ENCODE measurements at places on chromosomes 7 and 10.
A peak's percentile ranks its signal among the peaks of the same experiment; 100 is the strongest.

DNA sequence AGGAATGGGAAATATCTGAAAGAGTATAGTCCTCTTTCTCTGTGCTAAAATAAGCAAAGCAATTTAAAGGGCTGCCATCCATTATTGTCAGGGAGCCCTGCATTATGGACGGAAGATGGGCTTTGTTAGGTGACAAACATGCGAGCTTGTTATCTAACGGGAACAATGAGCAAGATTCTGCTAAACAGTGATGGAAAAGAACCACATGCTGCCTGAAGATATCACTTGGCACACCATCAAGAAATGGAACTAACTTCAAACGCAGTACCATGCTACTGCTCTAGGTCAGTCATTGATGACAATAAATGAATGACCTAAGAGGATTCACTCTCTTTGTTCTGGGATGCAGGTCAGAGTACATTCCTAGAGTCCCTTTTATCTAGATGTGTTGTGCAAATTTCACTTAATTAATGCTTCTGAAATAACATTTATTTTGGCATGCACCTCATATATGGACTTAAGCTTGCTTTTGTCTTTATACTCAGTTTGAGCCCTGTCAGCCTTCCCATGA lies 175.7 kb upstream of the PTN start:
- no peak overlapping the region for H3K27ac ChIP-seq
- H3K4me3 ChIP-seq: no peak overlapping the region
- no peaks in the 10 kb centered on the region for H3K27me3 ChIP-seq

DNA sequence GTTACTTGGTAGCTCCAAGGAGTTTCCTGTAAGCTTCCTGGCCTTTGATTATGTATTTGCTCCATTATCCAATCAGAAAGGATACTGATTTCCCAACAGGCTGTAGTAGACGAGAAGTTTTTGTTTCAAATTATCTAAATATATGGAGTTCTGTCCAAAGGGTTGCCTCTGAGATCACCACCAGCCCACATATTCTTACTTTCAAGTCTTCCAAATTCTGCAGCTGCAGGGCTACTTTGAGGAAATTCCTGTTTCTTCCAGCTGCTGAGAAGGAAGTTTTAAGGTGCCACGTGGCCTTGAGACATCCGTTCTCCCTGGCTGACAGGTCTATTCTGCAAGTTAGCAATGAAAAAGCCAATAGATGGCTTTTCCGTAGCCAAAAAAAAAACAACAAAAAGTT lies 286.0 kb downstream of the TWIST1 start:
- no peaks in the 10 kb centered on the region for H3K4me1 ChIP-seq
- peak; percentile 31 for DNase-seq
- H3K36me3 ChIP-seq: no peaks in the 10 kb centered on the region
- no peak overlapping the region for H3K27ac ChIP-seq
- H3K4me3 ChIP-seq: no peak overlapping the region
- no peaks in the 10 kb centered on the region for H3K27me3 ChIP-seq

DNA sequence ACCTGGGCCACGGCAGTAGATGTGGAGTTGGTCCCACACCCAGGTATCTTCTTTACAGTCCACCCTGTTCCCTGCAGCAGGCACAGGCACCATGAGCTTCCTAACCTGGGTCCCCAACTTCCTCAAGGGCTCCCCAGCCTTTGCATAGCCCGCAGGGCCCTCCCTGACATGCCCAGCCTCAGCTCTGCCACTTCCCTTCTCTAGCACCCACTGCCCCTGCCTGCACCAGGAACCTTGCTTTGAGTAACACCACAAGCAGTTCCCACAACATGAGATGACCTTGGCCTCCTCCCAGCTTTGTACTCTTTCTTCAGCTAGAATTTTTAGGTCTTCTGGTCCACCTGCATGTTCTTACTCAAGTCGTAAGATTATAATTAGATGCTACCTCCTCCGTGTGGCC lies 92.2 kb upstream of the ZPBP start:
- no peak overlapping the region for H3K4me3 ChIP-seq
- H3K36me3 ChIP-seq: no peaks in the 10 kb centered on the region
- no peak overlapping the region for H3K27ac ChIP-seq
- DNase-seq: no peak
- H3K4me1 ChIP-seq: no peaks in the 10 kb centered on the region
- H3K27me3 ChIP-seq: no peaks in the 10 kb centered on the region

DNA sequence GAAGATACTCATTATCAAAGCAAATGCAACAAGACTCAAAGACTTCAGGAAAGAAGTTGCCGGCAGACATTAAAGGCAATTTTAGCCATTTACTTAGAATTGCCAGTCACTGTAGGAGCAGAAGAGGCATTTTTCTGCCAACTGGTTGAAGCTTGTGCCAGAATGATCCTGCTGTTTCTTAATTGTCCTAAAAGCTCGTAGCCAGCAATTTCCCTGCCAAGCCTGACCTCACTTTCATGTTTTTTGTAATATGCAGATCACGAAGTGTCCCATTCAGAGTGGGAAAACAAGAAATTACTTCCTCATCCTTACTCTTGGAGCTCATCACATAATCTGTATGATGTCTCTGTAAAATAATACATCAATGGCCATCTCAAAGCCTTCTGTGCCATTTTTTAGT lies 130.9 kb upstream of the ANKRD1 start:
- no peaks in the 10 kb centered on the region for H3K27me3 ChIP-seq
- no peaks in the 10 kb centered on the region for H3K4me1 ChIP-seq
- no peak overlapping the region for H3K27ac ChIP-seq
- DNase-seq: no peak
- H3K4me3 ChIP-seq: no peak overlapping the region
- no peaks in the 10 kb centered on the region for H3K36me3 ChIP-seq

DNA sequence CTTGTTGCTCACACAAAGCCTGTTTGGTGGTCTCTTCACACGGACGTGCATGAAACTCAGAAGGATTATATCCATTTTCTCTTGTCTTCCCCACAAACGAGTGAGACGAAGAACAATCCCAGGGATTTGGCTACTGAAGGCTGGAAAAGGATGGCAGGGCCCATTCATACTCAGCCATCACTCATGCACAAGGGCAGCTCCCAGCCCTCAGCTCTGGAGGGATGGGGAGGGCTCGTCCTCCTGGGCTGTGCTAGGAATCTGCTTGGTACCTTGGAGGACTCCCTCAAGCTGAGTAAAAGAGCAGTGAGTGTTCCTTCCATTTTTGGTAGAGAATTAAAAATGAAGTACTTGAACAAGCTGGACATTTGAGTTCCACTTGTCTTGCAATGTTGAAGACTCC lies 33.2 kb upstream of the RAB18 start:
- no peaks in the 10 kb centered on the region for H3K27me3 ChIP-seq
- no peaks in the 10 kb centered on the region for H3K36me3 ChIP-seq
- H3K27ac ChIP-seq: no peak overlapping the region
- H3K4me3 ChIP-seq: no peak overlapping the region
- DNase-seq: no peak

DNA sequence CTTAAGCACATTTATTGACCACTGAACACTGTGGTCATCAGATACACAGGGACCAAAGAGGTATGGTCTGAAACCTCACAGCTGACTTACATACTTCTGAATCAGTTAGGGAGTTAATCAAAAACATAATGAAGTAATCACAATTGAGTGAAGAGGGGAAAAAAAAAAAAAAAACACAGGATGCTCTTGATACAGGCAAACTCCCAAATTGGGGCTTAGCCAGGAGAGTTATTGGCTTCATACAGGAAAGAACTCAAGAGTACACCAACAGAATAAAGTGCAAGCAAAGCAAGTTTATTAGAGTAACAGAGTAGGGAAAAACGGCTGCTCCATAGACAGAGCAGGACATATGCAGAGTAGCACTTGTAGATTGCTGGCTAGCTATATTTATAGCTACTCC lies 917.0 kb downstream of the CNTNAP2 start:
- no peaks in the 10 kb centered on the region for H3K27me3 ChIP-seq
- no peak overlapping the region for H3K27ac ChIP-seq
- H3K36me3 ChIP-seq: no peaks in the 10 kb centered on the region
- H3K4me1 ChIP-seq: no peaks in the 10 kb centered on the region
- no peak overlapping the region for H3K4me3 ChIP-seq
- peak; percentile 41 for DNase-seq

GRCh38 chr10:13739183-13739582 lies 152.4 kb downstream of the PRPF18 start:
- no peak for DNase-seq
- H3K27me3 ChIP-seq: no peaks in the 10 kb centered on the region
- H3K4me3 ChIP-seq: no peak overlapping the region

GRCh38 chr10:3728563-3728962 lies 56.4 kb downstream of the KLF6 start:
- no peak for DNase-seq
- no peaks in the 10 kb centered on the region for H3K36me3 ChIP-seq
- H3K27ac ChIP-seq: no peak overlapping the region
- no peaks in the 10 kb centered on the region for H3K4me1 ChIP-seq

DNA sequence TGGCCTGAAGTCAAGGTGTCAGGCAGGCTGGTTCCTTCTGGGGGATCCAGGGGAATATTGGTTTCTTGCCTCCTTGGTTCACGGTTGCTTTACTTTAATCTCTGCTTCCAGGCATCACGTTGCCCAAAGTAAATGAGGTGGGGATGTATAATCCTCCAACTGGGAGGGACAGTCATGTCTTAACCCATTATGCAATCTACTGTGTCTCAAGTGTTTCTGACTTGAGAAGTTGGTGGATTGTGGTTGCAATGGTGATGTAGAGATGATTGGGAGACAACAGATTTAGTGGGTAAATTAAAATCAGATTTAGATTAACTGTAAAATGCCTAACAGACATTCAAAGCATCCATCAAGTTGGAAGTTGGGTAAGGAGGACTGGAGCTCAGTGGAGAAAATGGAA lies 32.7 kb downstream of the TBXAS1 start:
- no peaks in the 10 kb centered on the region for H3K4me1 ChIP-seq
- DNase-seq: no peak
- no peaks in the 10 kb centered on the region for H3K36me3 ChIP-seq
- no peak overlapping the region for H3K4me3 ChIP-seq

GRCh38 chr7:20193242-20193777 lies 23.9 kb downstream of the MACC1 start:
- no peak for DNase-seq
- no peaks in the 10 kb centered on the region for H3K27me3 ChIP-seq
- no peak overlapping the region for H3K27ac ChIP-seq

DNA sequence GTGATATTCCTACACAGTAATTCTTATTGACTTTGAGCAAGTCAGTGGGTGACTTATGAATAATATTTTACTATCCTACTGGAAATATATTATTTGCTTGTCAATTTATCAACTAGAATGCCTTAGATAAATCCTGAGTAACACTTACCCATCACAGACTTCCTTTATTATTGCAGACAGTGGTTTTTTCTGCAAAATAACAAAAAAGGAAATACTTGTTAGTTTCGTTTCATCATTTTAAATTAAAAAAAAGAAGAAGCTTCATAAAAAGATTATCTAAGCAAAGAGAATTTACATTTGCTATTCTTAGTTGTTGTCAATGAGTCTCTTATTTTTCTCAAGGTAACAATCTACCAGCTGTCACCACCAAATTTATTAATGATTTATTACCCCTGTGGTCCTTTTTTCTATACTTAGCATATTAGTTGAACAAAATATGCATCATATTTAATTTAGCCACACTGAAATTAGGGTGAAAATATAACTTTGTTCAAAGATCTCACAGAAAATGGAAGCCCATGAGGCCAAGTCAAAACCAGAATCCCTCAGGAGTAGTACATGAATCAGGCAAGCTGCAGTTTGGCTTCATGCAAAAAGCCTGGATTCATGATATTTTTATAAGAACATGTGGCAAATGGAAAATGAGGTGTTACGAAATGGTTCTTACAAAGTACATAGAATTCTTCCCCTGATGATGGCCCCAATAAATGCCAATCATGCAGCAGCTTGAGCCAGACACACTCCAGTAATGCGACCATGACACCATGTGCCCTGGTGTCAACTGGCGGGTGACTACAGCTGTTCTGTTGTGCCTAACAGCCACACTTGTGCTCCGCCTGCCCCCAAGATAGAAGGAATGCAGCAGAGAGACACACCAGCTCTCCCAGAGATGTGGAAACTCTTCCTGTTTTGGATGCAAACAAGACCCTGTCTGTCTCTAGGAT lies 132.6 kb downstream of the ELMO1 start:
- H3K4me3 ChIP-seq: no peak overlapping the region
- H3K27ac ChIP-seq: no peak overlapping the region
- no peaks in the 10 kb centered on the region for H3K27me3 ChIP-seq

DNA sequence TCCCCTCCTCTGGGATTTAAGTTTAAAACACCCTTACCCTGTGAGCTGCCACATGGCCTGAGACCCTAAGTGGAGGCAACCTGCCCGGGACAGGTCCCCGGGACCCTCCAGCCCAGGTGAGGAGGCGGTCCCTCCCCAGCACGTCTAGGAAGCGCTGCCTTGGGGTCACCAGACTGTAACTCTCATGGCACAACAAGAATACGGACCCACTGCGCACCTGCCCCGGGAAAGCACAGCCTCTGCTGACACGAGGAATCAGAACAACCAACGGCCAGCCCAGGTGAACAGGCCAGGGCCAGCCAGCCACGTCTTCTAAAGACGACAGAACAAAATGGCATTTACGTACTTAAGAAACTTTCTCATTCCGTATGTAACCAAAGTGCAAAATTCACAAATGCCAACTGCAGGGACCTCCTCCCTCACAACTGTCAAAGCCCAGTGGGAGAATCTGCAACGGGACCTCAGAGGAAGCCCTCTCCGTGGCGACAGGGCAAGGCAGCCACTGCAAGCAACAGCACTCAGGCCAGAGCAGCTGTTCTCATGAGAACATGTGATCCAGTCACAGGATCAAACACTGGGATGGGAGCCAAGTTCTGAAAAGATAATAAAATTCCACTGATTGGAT lies 208.4 kb downstream of the DIP2C start:
- no peak overlapping the region for H3K27ac ChIP-seq
- no peak overlapping the region for H3K4me3 ChIP-seq
- peaks cover 7% of the 10 kb centered on the region for H3K4me1 ChIP-seq
- no peaks in the 10 kb centered on the region for H3K27me3 ChIP-seq

- no peak overlapping the region for H3K27ac ChIP-seq
- no peak overlapping the region for H3K4me3 ChIP-seq
- DNase-seq: no peak
- H3K4me1 ChIP-seq: peaks cover 18% of the 10 kb centered on the region
Observed at GRCh38 chr7:142108728-142109505, 2.6 kb upstream of the MGAM2 start.

GRCh38 chr10:107924458-107924857 lies 760.0 kb upstream of the SORCS1 start:
- no peak overlapping the region for H3K4me3 ChIP-seq
- H3K27ac ChIP-seq: no peak overlapping the region
- no peaks in the 10 kb centered on the region for H3K4me1 ChIP-seq
- no peak for DNase-seq
- H3K36me3 ChIP-seq: no peaks in the 10 kb centered on the region

Data from stomach (tissue), 19 donors.